NB4 (cell line): ENCODE measurements at places on chromosomes 2 and 18.

DNA sequence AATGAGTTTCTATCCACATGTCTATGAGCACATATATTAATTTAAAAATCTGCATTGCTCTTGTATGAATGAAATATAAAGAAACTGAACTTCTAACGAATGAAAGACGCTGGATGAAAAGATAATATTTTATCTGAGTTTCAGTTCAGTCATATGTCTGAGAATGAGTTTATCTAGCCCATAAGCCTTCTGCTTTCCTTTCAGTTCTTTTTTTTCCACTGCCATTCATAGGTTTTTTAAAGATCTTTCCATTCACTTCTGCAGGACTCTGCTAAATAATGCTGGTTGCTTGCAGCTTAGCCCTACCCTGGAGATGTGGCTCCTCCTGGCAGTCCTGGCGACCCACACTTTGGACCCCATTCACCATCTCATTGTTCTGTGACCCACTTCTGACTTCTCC is 109.0 kb downstream of the BCL2 start:
- no peak for DNase-seq

DNA sequence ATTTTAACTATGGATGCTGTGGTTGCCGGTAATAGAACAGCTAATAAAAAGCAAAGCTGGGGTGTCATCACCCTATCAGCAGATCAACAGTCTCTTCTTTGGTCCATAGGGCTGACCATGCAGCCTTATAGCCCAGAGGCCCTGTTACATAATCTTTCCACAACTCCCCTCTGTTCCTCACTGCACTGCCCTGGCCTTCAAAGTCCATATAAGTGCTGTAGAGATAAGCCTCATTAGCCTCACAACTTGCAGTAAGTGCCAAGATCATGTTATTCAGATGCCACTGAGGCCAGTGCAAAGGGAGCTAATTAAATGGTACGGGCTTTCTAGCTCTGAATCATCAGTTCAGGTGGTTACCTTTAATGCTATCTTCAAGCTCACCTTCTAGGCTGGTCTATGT is 89.7 kb upstream of the CXCR4 start:
- no peak for DNase-seq

DNA sequence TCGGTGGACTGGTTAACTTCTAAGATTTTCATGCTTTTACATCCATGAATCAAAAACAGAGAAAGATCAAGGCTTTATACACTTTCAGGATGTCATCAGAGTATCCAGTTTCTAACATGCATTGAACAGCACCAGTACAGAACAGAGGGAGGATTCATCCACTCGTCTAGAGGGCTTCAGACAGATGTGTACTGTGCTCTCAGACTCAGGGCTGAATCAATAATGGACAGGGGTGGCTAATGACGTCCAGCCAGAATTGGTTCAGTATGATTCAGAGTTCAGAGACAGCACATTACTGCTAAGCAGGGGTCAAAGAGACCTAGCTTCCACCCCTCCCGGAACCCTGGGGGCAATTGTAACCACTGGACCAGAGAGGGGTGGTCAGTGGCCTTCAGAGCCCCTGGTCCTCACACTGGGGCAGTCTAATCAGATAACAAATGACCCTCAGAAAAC is 37.3 kb downstream of the RNU4ATAC start:
- DNase-seq, result no peak

DNA sequence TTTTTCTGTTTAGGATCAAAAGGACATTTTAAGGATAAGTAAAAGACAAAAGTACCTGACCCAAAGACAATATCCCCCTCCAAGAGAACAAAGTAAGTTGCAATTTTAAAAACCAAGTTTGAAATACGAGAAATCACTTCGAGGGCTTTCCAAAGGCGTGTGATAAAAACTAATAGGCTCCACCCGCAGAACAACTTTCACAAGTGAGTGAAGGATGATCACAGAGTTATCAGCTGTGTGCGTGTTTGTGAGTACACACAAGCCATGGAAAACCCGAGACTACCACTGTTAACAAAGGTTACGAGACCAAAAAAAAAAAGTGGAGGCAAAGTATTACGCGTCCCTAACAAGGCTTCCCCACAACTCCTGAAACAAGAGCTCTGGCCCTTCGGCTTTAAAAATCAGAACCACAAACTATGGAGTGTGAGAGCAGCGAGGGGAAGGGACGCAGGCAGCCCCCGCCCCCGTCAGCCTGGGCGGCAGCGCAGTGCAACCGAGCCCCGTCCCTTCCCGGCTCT is 719 bp downstream of the SMAD2 start:
- DNase-seq, result no peak

- DNase-seq, result no peak
Observed at GRCh38 chr2:234930397-234930796, 21.4 kb upstream of the SH3BP4 start.

- peak; percentile 44 for DNase-seq
Observed at GRCh38 chr2:99634234-99634633, 144.4 kb upstream of the REV1 start.

- no peak for DNase-seq
Observed at GRCh38 chr2:235215248-235215647, 263.4 kb downstream of the SH3BP4 start.

DNA sequence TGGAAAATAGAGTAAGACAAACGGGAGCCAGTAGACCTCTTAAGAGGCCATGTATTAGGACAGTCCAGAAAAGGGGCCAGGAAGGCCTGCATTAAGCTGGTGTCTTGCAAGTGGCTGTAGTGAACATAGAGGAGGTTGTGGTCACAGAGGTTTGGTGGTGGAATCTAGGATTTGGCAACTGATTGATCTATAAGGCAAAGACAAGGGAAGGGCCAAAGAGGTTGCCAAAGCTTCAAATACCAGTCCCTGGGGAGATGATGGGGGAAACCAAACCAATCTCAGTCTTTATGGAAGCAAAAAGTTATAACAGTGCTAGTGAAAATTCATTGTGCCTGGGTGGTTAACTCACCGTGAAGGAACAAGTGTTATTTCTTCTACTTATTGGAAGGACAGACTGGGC is 28.7 kb upstream of the RTN4 start:
- DNase-seq, result peak; percentile 62

GRCh38 chr2:142954493-142954892 is 77.0 kb downstream of the KYNU start:
- DNase-seq, result no peak

DNA sequence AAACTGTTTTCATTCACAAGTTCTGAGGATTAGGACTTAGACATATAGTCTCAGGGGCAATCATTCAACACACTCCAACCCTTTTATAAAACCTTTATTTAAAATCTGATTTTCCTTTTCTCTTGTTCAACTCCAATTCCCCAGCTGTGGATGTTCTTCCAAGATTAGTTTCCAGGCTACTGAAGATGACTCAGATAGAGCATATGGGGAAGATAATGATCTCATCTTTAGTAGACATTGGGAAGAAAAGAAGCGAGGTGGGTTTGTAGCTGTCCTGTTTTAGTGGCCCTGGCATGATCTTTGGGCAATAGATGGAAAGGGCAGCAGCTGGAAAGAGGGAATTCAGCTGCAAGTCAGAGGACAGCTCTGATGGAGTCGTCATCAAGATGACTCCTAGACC is 247.7 kb upstream of the CCDC68 start:
- DNase-seq, result no peak

DNA sequence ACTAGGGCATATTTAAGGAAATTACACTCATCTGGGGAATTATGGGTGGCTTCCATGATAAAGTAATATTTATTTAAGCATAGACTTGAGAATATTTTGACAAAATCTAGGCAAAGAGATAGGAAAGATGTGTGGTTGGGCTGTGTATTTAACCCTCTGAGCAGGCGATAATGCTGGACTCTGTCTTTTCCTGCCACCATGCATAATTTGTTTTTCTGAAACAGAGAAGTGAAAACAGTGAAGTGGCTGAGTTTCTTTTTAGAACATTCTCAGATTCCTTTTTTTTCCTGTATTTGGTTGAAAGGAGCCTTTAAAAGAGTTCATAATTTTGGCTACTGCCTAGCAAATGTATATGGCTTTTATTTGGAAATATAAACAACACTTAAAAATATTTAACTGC is 104.8 kb upstream of the CDH19 start:
- no peak for DNase-seq

GRCh38 chr2:55590810-55591440 is 26.5 kb downstream of the PPP4R3B start:
- DNase-seq, result peak; percentile 33

GRCh38 chr2:128311755-128312341 is 6.8 kb downstream of the HS6ST1 start:
- no peak for DNase-seq

DNA sequence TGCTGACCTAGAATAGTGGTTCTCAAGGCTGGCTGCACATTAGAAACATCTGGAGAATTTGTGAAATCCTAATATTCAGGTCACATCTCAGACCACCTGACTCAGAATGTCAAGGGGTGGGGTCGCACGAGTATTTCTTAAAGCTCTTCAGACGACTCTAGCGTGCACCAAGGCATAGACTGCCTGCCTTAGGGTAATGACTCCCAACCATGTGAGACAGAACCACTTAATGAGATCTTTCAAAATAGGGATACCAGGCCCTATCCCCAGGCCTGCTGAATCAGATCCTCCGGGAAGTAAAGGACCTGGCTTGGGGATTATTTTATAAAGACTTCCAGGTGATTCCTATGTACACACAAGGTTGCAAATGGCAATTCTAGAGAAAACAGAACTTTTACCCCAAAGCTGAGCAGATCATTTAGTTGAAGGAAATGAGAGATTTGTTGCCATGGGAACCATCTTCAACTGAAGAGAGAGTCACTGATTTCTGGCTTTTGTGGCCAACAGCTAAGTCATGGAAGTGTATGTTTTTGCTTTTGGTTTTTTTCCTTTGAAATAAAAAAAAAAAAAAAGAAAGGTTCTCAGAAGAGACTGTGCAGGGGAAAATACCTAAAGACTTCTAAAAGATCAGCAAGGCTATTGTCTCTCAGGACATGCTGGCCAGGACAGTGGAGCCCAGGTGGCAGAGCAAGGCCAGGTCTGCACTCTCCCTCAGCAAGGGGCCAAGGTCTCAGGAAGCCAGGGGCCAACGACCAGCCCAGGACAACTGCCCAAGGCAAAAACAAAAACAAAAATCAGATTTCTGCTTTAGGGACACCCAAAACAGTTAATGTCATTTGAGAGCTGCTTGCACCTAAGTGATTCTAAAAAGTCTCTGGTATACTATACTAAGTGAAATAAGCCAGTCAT is 15.3 kb upstream of the LOXHD1 start:
- no peak for DNase-seq
